Left renal pelvis (tissue), 4 donors: ENCODE measurements at places on chromosomes 3 and 15.

GRCh38 chr3:11096266-11097139 lies 57.8 kb upstream of the HRH1 start:
- peak; percentile 55 for DNase-seq

- DNase-seq, result no peak
These were observed 5.2 kb downstream of the DALRD3 start for GRCh38 chr3:49013113-49013737.

DNA sequence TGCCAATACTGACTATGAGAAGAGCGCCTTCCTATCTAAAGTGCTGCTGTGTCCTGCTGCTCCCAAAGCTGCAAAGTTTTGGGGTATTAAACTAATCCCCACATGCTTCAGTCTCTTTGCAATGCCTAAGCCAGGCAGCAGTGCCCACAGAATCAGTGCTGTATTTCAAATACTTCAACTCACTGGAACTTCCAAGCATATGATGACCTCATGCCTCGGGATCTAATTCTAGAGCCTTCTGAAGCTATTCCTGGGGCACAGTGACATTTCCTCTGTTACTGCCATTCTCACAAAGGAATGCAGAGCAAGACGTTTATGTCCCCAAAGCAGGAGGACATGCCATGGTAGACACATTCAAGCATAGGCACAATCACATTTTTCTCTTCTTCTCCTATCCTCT lies 78.5 kb downstream of the CD200 start:
- DNase-seq, result no peak

GRCh38 chr3:184574515-184575417 lies 13.2 kb downstream of the EPHB3 start:
- DNase-seq, result no peak

DNA sequence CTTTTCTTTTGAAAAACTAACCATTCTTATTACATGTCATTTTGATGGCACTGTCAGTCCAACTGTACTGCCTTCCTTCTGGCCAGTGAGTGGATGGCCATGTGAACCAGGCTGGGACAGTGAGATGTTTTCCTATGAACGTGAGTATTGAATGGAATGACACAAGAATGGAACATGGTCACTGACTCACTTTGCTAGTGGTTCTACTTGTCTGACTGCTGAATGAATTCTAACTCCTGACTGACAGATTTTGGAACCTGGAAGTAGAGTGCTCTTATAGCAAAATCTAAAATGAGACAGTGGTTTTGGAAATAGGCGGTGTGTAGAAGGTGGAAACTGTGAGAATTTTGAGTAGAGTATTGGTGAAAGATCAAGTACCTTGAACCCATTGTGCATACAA lies 606.9 kb upstream of the KCNMB2 start:
- no peak for DNase-seq

DNA sequence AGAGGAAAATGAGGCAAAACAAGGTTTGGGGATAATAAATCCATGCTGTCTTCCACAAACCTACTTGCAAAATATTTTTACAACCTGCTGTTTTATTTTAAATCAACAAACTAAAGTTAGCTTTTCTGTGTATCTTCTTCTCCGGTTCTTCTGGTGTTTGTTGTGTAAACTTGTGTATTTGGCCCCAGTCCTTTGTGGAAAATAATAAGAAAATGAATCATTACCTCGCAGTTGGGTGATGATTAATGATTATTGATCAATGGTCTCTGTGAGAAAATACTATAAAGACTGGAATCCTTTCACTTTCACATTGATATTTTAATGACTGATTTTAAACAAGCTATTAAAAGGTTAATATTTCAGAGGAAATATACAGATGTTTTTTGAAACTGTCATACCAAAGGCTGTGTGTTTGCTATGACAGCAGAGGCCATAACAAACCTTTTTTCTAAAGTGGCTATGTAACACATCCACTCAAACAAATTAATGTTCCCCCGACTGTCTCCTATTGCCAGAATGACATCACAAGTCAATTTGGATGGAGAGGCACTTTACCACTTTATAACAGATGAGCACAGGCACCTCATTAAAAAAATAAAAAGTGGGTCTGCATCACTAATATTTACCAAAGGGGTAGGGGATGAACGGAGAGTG lies 152.5 kb downstream of the MEX3B start:
- no peak for DNase-seq

- DNase-seq, result no peak
These were observed 414.5 kb downstream of the GRM7 start for GRCh38 chr3:7275396-7275795.

DNA sequence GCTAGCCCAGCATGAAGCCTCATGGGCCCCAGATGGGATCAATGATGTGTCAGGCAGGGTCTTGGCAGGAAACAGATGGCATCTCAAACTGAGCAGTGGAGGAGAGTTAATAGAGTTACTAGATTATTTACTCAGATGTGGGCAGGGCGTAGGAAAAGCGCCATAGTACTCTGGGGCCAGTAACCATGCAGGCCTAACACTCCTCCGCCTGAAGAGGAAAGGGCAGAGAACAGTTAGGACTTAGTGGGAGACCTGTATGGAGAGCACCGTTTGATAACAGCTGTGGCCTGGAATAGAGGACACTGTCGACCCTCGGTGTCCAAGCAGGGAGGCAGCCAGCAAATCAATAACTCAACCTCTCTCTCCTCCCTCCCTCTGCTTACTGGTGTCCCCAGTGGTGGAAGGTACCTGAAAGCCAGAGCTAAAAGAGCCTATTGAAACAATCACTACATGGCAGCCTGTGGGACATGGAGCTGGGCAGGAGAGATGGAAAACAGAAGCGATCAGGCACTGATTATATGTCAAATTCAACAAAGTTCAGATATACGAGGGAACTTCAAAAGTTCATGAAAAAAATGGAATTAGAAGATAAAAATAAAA lies 111.4 kb upstream of the CCNL1 start:
- no peak for DNase-seq

- no peak for DNase-seq
These were observed 124.3 kb downstream of the GREM1 start for GRCh38 chr15:32842081-32842480.

GRCh38 chr15:100934166-100934565 lies 15.0 kb downstream of the LRRK1 start:
- DNase-seq, result no peak
